ENCODE measurements at places on chromosomes 11 and 22. TPM values are rescaled to one million over a fixed set of nuclear protein-coding genes. Genes with fewer than 3 reads are reported as not detected.

The EIF4ENIF1 gene
- total RNA-seq: 38.7 TPM

The APOL1 gene
- 14.1 TPM for total RNA-seq

The KCNQ1 gene
- total RNA-seq: 0.09 TPM

The TEAD1 gene
- total RNA-seq: 43.2 TPM

The GTSE1 gene
- total RNA-seq: 57.2 TPM

The SORL1 gene
- total RNA-seq: 0.31 TPM

The USH1C gene
- not detected for total RNA-seq

The LRRC32 gene
- total RNA-seq: 117 TPM

The TRPC6 gene
- not detected for total RNA-seq

- no peak for DNase-seq
Observed at GRCh38 chr11:66228521-66228920, 39.9 kb upstream of the RAB1B start.

- DNase-seq: no peak
Observed at GRCh38 chr11:134759274-134759673, 347.2 kb upstream of the B3GAT1 start.

- no peak for DNase-seq
Observed at GRCh38 chr11:126628450-126628789, 272.9 kb downstream of the ST3GAL4 start.

GRCh38 chr11:6321961-6322362, 1.7 kb upstream of the CAVIN3 start:
- DNase-seq: peak; percentile 68

DNA sequence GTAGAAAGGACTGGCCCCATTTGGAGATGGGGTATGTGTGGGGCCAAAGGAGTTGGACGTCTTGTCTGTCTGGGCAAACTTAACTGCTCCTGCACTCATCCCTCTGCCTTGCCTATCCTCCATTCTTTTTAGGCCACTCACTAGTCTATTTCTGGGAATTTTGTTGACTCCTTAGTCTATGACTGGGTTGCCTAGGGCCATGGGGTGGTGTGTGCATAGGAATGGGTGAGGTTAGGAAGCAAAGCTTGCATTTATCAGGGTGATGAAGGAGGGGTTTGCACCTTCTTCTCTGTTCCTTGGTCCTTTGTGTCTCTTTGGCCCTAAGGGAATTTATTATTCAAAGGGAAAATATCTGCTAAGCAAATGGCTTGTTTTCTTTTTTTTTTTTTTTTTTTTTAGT, 80.9 kb upstream of the OR9Q1 start:
- DNase-seq: no peak

GRCh38 chr11:83191491-83191890, 2.0 kb upstream of the ANKRD42 start:
- DNase-seq: no peak

DNA sequence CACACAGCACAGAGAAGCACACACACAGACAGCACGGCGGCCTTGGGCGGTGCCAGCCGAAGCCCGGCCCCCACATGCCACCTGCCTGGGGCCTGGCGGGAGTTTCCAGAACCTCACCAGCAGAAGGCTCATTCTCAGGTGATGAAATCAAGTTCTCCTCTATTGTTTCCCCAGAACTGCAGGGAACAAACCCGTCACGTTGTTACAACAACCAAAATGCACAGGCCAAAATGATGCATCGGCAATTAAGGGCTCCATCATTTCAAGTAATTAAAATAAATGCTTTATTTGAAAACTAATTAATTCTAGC, 30.8 kb downstream of the GNB1L start:
- no peak for DNase-seq

DNA sequence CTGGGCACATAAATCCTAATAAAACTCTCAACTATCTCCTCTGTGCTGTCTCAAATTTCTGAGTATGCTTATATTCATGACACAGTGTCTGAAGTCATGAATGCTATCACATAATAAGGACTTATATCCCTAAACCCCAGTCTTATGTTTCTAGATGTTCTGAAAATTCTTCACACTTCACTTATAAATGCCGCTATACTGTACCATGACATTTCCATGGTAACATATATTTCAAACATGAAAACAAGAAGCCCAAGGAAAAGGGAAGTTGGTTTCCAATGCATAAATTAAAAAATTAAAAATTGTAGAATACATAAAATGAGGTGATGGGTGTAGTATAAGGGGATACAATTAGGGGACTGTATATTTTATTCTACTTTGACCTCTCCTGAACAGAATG, 11.7 kb downstream of the GVQW3 start:
- DNase-seq: no peak

DNA sequence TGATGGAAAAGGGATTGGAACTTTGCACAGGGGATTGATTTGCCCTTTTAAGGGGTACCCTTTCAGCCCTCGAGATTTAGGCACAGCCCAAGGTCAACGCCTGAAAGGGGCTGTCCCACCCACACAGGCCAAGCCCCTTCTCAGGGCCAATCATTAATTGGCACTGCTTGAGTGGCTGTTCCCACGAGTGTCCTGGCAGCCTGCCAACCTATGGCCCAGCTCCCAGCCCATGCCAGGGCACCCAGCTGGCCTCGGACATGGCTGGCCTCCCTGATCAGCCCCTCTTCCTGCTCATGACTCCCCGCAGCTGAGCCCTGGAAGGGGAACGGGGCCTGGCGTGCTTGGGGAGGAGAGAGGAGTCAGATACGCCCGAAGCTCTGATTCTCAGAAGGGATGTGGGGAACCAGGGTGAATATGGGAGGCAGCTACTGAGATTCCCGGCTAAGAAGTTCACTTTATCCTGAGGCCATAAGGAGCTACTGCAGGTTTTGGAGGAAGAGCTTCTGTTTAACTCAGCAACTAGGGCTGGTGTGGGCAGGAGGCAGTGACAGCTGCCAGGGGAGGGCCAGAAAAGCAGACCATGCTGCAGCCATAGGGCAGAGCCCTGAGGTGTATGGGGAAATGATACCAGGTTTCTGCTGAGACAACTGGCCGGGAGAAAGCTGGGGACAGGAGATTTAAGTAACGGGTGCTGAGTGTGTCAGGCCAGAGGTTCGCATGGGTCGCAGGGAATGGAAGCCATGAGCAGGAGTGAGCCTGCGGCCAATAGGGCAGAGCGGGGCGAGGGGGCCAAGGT, 30.0 kb downstream of the WNT7B start:
- no peak for DNase-seq

GRCh38 chr11:235609-235996, 539 bp downstream of the SIRT3 start:
- DNase-seq: no peak

- no peak for DNase-seq
Observed at GRCh38 chr11:85991508-85991907, 77.4 kb downstream of the PICALM start.

- no peak for DNase-seq
Observed at GRCh38 chr11:16912692-16913111, 101.5 kb downstream of the PLEKHA7 start.

- no peak for DNase-seq
Observed at GRCh38 chr22:37508431-37508992, 10.7 kb downstream of the CARD10 start.

DNA sequence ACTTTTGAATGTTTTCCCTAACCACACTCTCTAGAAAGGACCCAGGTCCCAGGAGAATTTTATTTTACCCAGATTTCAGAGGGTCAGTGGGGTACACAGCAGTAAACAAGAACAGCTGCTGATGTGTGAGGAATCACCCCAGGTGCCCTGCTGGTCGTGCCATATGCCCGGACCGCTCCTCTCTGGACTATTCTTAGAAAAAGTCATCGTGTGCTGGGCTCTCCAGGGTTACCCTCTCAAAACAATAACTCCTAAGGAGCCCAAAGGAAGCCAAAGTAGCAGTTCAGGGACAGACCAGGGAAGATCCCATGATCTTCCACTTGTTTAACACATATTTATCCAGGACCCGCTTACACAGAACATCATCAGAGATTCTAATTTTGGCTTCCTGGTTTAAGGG, 29.7 kb downstream of the LRP4 start:
- DNase-seq: no peak

DNA sequence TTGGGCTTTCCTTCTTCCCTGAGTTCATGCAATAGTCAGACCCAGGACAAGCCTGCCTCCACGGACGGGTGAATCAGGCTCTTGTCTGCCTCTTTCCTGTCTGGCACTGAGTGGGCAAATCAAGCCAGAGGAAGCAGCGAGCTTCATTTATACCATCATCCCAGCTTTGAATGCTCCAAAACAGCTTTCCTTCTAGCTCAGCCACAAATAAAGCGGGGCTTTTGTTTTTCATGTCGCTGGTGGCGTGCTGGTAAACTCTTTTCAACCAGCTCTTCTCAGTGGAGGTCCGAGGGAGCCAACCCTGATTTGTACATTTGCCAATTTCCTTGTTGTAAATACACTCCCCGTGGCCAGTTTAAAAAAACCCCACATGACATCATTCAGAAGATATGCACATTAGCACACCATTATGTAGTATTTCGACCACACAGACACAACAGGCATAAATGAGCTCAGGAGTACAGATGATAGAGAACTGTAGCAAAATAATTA, 8.6 kb downstream of the C11orf91 start:
- peak; percentile 98 for DNase-seq

DNA sequence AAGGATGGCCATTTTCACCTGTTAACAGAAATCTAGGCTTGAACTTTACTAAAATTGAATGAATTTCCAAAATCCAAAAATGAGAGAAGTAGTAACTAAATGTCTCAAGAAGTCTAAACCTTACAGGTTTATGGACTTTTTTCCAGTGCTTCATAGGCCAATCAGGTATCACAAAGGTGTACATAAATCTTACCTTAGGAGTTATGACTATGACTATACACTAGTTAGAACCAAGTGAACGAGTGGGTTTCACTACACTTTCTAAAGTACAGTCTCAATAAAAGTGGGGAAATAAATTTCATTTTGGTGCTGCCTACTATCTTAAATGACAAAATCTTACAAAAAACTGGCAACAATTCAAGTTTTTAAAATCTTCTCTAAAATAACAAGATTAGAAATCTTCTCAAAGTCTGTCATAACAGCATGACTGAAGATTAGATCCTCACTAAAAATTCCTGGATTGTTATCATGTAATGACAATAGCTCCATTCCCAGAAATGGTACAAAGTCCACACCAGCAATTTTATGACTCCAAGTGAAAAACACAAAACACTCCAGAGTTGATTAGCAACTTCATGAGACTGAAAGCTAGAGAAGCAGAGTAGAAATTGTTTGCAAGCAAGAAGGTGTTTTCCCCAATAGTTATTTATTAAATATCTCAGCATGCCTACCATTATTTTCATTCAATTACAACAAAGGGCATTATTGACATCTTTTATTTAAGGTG, 20.9 kb downstream of the SOX6 start:
- DNase-seq: no peak

DNA sequence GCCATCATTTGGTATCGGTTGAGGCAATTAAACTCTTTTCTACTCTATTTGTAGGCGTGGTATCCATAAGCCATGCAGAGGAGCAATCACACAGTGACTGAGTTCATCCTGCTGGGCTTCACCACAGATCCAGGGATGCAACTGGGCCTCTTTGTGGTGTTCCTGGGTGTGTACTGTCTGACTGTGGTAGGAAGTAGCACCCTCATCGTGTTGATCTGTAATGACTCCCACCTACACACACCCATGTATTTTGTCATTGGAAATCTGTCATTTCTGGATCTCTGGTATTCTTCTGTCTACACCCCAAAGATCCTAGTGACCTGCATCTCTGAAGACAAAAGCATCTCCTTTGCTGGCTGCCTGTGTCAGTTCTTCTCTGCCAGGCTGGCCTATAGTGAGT, 8.4 kb downstream of the OR9G4 start:
- no peak for DNase-seq

DNA sequence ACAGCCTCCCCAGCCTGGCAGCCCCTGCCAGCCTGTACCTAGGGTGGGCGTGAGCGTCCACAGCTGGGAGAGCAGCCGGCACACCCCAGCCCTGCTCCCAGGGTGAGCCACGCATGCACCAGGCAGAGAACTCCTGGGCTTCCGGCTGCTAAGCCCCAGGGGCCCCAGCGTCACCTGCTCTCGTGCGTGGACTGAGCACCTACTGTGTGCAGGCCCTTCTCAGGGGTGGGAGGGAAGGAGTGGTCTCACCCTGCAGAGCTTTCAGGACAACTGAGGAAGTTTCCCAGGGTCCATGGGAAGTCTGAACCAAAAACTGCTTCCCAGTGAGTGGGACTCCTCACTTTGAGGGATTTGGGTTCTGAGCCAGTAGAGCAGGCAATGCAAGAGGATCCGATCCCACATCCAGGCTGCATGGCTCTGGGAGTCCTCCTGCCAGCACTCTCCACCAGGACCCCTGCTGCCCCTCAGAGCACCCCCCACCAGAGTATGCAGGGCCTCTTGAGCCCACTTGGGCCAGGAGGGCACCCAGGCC, 47.1 kb upstream of the PRODH start:
- no peak for DNase-seq

DNA sequence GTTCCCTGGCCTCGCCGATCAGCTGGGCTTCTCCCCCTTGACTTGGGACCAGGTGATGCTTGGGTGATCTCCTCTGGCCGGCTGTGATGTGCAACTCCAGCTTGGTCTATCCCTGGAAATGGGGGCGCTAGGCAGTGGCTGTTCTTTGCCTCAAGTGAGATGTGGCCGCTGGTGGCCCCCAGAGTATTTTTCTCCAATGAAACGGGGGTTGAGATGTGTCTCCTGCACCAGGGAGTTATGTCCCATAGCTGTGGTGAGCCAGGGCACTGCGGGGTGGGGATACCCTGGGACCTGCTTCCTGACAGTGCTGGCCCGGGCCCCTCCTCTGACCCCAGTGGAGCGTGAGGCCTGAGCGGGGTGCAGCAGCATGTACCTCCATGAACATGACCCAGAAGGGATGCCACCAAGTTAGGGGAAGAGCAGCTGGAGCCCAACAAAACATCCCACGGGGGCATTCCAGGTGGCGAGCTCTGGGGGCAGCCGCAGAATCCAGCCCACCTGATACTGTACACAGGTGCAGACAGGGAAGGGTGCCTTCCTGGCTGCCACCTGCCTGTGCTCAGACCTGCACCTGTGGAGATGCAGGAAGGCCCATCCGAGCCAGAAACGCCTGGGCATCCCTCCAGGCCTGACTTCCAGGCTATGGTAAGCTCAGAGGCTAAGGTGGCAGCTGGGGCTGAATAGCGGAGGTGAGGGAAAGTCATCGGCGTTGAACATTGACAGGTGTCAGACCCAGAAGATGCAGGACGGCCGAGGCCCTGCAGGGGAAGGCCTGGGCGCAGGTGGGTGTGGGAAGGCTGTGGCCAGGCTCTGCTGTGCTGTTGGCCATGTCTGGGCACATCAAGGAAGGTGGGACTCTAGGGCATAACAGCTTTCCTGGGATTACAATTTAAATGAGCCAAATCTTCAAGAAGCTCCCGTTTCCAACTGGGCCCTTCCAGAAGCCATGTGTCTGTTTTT, 97.3 kb downstream of the CTTN start:
- no peak for DNase-seq

GRCh38 chr11:121090145-121090721, 10.8 kb upstream of the TECTA start:
- DNase-seq: no peak

GRCh38 chr22:40654522-40655167, 18.1 kb upstream of the MRTFA start:
- DNase-seq: peak; percentile 60

DNA sequence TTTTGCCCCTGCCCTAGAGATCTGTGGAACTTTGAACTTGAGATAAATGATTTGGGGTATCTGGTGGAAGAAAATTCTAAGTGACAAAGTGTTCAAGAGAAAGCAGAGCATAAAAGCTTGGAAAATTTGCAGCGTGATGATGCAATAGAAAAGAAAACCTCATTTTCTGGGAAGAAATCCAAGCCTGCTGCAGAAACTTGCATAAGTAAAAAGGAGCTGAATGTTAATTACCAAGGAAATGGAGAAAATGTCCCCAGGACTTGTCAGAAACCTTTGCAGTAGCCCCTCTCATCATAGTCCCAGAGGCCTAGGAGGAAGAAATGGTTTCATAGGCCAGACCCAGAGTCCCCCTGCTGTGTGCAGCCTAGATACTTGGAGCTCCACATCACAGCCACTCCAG, 686.9 kb downstream of the FAM181B start:
- no peak for DNase-seq

- no peak for DNase-seq
Observed at GRCh38 chr11:64510759-64511158, 80.3 kb upstream of the SLC22A12 start.
